ENCODE measurements at places on chromosomes 2 and 18.

DNA sequence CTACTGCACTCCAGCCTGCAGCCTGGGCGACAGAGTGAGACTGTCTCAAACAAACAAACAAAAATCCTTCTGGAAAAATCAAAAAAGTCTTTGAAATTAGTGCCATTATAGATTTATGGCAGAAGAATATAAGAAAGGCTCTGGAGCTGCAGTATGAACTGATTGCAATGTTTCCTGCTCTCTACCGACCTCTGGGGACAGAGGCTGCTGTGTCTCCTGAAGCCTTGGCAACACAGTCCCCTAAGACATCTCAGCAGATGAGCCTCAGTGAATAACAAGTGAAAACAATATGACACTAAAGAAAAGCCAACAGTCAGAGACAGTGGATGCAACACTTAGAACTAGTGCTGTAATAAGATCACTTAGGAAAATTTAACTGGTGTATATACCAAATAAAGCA lies 494.9 kb upstream of the LRATD1 start:
- DNase-seq = no peak

- no peak for DNase-seq
Observed at GRCh38 chr2:194332799-194333490, 1324.1 kb upstream of the SLC39A10 start.

- no peak for DNase-seq
Observed at GRCh38 chr18:75208836-75209128, 157 bp downstream of the PTGR3 start.

DNA sequence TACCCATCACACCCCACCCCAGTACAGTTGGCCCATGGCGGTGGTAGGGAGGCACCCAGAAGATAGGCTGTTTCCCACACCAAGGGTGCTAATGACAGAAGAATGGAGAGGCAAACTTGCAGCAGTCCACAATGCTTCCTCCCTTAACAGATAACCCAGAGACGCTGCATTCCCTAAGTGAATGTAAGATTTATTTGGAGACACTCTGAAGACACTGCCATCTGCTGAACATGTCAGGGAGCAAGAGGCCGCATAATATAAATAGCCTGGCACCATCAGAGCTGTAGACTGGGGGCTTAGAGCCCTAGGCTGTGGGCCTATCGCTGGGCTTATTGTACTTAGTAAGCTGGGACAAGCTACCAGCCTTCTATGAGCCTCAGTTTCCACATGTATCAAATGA lies 2.2 kb upstream of the IWS1 start:
- no peak for DNase-seq

DNA sequence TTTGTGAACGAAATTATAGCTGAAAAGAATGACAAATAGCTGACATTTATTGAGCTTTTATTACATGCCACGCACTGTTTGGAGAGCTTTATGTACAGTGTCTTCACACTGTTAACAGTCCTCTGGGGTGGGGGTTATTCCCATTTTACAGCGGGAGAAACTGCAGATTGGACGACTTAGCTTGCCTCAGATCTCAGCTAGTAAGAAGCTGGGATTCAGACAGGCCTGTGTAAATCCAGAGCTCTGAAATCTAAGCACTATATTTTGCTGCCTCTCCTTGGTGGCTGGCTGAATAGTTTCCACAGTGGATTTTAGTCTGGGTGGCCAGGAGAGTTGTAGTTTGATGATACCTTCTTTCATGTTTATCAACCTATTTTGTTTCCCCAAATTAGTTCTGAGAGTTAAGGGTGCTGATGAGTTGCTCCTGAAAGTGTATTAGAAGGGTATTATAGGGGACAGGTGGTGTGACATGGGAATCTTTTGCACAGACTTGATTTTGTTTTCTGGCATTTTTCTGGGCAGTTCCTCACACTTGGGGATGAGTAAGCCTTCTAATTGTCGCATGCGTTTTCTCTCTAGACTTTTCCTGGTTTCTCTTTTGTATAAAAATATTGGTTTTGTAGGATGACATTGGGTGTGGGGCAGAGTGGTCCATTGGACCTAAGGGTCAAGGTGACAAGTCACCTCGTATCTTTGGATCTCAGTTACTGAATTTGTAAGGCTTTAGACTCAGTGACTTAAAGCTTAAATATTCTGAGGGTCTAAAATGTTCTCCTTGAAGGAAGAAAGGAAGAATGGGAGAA lies 1.5 kb downstream of the ACSL3 start:
- no peak for DNase-seq

DNA sequence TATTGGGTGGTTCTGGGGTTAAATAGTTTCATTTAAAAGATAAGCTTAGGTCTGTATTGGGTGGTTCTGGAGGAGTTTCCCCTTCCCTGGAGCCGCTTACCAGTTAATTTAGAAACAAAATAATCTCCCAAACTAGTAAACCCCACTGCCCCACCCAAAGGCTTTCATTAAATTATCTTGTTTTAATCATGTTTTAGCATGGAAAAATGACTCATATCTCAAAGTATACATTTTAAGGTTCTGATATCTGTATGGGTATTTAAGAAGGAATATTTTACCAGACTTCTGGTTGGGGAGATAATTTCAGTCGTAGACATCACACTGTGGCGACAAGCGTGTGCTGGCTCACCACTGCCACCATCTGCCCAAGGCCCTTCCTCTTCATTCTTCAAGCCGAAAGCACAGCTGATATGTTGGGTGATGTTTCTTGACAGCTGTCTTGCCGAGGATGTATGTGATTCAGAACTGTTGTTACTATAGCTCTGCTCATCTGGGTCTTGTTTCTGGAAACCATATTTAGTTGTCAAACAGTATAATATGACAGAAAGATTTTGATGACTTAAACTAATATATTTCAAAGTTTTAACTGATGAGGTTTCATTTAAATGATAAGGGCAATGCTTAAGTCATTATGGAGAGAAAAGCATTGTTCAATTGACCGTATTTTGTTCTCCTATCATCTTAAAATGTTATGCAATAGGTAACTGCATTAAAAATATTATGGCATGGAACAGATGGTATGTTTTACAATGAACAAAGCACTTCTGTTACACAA lies 5.1 kb downstream of the FIGLA start:
- DNase-seq = no peak

GRCh38 chr2:236121546-236121945 lies 46.6 kb downstream of the GBX2 start:
- no peak for DNase-seq

DNA sequence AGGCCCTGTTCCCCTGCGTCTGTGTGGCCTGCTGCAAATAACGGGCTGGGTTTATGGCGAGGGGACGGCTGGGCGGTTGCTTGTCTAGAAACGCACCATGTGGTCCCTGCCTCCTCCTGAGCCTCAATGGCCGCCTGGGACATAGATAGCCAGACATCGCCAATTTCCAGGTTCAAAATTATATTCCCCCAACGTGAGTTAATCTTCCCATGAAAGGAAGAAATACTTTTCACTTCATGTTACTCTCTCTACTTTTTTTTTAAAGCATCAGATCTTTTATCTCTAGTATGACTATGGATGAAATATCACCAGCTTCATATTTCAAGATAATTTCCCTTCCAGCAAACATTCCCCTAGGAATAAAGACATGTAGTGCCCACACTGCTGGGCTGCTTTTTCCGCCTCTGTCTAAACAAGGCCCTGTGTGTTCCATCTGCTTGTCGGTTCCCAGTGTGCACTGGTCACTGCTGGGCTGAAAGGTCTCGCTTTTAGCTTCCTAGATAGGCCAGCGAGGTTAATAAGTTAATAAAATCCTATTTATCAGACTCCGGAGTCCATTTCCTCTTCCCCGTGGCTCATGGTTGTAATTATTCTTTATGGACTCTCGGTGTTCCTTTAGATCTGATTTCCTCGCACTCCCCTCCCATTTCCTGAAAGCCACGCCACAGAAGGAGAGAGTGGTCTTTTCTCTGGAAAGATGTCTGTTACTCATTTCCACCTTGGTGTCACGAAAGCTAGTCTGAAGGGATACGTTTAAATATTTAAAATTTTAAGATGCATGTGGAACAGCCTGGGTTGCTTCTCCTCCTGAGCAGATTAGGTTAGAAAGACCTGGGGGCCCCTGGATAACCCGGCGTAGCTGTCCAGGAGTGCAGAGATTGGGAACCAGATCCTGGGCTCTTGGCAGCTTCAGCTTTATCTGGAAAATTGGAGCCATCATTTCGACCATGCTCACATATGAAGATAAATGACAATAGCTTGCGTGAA lies 196.6 kb upstream of the COPS8 start:
- DNase-seq = no peak

GRCh38 chr2:38948995-38949394 lies 59.3 kb downstream of the ARHGEF33 start:
- DNase-seq = no peak

- DNase-seq = no peak
Observed at GRCh38 chr18:2895391-2895790, 48.6 kb downstream of the EMILIN2 start.

DNA sequence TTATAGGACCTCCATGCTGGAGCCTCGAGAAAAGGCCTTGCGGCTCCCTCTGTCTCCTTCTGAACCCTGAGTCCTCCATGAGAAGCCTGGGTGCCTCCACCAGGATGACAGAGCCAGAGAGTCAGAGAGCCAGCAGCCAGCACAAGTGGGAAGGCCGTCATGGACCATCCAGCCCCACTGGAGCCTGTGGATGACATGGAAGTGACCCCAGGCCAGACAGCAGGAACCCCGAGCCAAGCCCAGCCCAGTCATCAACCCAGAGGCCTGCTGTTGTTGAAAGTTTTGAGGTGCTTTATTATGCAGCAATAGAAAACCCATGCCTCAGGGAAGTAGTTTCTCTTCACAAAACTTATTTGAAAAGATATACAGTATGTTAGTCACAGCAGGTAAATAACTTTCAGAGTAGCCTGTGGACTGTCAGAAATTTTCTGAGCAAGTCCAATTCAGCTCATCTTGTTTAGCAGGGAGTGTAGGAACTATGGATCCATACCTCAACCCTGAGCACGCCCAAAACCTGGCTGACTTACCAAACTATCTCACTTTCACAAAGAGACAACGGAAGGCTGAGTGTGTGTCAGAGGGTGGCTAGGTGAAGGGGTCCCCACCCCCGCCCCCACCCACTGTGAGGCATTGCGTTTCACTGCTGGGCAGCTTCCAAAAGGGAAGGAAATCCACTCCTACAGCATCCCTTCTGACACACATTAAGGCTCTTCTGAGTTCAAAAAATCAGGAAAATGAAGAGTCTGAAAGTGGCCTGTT lies 79.9 kb upstream of the NDUFV2 start:
- DNase-seq = no peak

DNA sequence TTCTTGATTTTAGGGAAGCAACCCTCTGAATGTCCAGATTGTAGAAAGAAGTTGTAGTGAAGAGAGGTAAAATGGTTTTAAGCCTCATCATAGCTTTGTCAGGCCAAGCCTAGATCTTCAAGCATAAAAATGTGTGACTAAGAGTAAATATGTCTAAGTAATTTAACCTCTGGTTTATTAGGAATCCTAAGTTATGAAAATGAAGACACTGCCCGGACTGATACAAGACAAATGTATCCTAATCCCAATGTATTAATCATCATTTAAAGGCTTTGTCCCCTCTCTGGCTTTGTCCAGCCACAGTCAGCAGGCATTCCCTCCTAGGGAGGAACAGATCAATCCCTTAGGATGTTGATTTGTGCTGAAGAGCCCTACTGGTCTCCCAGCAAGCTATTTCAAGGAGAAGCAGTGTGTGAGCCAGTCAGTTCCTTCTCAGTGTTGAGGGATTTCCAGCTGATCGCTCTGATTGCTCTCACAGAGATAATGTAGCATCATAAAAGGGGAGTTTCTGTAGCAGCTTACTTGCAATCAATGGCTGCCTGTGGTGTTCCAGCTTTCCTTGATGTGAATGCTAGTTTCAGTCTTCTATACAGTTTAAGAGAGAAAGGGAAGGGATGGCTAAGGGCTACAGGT lies 796.1 kb downstream of the EPHA4 start:
- no peak for DNase-seq

- no peak for DNase-seq
Observed at GRCh38 chr2:150619607-150620330, 132.3 kb upstream of the RND3 start.

DNA sequence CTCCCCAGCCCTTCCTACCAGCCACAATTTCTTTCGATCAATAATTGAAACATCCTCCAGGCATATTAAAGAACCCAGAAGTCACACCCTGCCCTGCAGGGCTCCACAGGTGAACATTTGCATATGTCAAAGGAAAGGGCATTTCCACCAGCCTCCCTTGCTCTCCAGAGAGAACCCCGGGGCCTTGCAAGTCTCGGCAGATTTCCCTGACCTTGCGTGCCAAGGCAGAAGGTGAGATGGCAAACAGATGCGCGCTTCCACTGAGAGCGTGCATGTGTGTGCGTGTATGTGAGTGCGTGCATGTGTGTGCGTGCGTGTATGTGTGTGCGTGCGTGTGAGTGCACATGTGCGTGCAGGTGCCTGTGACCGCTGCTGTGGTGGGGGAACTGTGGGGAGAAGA lies 120.3 kb downstream of the INO80D start:
- no peak for DNase-seq
